Cortex of kidney (tissue), 1 donor: ENCODE measurements at places on chromosomes 4 and X.

DNA sequence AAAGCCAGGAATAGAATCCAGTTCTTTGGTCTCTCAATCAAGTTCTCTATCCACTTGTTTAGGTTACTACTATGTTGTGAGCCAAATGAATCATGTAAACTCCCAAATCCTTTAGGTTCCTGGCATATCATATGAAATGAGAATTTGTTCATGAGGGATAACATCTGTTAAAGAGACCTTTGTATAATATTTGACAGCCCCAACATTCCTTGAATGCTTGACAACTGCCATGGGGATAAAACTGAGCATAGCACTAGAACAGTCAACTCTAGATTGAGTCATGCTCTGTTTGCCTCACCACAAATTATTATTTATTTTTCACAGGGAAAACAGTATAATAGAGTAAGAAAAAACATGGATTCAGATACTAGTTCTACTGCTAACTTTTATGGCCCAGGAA, 93.3 kb downstream of the NAA11 start:
- DNase-seq = no peak

- DNase-seq = no peak
Measured at GRCh38 chr4:8341691-8342090, 72.1 kb downstream of the HTRA3 start.

DNA sequence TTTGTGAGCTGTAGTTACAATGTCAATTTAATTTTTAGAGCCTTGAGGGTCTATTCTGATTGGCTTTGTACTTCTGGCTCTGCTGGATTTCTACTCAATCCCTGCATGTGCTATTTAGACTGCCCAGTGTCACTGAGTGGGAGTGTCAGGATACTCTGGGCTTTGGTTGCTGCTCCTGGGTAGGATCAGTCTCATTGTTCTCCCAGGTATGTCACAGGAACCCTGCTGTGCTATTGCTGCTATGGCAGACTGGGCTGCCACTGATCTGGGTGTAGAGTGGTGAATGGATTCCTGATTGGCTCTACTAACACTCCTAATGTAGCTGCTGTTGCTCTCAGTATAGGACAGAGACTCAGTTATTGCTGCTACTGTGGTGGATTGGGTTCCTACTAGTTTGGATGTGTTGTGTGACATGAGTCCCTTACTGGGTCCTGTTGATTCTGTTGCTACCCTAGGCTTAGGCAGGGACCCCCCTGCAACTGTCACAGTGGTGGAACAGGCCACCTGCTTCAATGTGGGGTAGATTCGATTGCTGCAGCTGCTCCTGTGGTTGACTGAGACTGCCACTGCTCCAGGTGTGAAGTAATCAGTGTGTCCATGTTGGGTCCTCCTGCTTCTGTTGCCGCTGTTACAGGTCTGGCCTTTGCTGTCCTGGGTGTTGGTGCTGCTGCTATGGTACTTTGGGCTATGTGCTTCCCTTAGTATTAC, 707.8 kb upstream of the AMOT start:
- no peak for DNase-seq

DNA sequence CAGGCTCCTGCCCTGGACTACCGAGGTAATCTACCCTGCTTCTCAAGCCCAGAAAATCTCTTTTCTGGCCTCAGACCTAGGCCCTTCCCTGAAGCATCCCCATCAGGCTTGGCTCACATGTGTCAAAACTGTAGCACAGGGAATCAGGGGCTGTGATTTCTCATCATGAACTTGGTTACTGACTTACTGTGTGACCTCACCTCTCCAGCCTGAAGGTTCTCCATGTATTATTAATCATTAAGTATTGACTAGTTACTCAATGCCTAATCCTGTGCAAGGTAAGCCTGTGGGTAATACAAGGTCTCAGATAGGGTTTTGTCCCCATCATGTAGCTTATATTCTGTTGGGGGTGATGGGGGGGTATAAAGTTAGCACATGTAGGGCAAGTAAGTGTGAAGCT, 6.8 kb downstream of the SRPX2 start:
- no peak for DNase-seq

- no peak for DNase-seq
Measured at GRCh38 chr4:168070903-168071302, 21.4 kb upstream of the ANXA10 start.

GRCh38 chrX:78314561-78314960, 12.8 kb downstream of the CYSLTR1 start:
- no peak for DNase-seq

DNA sequence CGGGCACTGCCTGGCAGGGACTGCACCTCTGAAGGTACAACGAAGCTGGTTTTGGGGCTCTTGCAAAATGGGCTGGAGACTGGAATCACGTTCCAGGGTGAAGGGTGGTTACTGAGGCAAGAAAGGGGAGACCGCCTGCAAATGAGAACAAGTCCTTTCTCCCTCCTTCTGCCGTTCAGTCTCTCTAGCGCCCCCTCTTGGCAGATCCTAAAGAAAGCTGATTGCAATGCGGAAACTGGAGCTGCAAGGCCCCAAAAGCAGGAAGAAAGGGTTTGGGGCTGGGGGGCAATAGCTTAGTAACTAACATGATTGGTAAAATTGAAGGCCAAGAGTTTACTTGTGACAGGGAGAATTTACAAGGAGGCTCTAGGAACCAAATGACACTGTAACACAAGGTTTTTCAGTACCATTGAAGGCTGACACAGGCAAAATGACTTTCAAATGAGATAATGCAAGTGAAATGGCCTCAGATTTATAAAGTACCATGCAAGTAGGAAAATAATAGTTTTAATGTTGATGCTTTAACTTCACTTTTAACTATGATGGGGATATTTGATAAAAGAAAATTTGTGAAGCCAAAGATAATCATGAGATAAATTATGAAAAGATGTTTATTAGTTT, 222.7 kb upstream of the HAND2 start:
- DNase-seq = no peak
